ENCODE measurements at places on chromosomes 7 and 10. TPM values are rescaled to one million over a fixed set of nuclear protein-coding genes. Genes with fewer than 3 reads are reported as not detected.

GRCh38 chr7:158868764-158869410, 12.5 kb downstream of the DYNC2I1 start:
- DNase-seq = no peak

DNA sequence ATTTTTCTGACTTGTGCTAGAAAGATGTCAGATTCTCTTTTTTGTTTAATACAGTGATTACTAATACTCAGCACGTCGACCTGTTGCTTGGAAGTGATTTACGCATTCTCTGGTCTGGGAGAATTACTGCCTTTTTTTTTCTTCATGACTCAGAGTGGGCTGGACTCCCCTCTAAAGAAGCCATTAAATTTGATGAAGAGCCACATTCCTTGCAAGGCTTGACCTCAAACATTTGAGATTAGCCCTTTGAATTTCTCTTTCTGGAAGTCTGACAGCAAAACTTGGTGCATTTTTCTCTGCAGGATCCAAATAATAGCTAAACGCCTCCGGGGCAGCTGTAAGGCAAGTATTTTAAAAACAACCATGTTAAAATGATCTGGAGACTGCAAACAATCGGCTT, 171.6 kb downstream of the GALNT17 start:
- DNase-seq = no peak

- peak; percentile 43 for DNase-seq
Observed at GRCh38 chr10:104614245-104614831, 26.8 kb upstream of the SORCS3 start.

DNA sequence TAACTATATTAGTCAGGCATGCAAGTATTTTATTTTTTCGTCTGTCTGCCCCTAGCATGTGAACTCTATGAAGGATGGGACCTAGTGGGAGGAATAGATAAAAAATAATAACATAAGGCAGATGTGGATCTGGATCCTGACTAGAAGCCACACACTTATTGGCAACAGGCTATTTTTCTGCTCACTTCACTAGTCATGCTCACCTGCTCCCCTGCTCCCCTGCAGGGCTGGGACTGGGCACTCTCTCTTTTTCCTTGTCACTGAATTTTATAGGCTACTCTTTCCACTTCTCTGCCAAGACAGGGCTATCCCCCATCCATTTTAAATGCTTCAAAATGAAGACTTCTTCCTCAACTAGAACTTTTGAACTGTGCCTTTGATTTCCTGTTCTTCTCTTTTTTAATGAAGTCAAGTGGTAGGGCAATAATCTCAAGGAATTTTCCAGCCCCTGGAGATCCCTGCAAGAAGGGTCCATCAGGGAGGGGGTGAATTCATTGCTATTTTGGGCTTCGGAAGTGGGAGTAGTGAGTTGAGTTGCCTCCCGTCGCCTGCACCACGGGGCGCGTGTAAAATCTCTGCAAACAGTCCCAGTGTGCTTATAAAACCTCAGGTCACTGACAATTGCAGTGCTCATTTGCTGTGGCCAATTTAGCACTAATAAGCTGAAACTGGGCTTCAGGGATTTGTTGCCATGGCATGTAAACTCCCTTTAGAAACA, 156.7 kb upstream of the NPVF start:
- no peak for DNase-seq

DNA sequence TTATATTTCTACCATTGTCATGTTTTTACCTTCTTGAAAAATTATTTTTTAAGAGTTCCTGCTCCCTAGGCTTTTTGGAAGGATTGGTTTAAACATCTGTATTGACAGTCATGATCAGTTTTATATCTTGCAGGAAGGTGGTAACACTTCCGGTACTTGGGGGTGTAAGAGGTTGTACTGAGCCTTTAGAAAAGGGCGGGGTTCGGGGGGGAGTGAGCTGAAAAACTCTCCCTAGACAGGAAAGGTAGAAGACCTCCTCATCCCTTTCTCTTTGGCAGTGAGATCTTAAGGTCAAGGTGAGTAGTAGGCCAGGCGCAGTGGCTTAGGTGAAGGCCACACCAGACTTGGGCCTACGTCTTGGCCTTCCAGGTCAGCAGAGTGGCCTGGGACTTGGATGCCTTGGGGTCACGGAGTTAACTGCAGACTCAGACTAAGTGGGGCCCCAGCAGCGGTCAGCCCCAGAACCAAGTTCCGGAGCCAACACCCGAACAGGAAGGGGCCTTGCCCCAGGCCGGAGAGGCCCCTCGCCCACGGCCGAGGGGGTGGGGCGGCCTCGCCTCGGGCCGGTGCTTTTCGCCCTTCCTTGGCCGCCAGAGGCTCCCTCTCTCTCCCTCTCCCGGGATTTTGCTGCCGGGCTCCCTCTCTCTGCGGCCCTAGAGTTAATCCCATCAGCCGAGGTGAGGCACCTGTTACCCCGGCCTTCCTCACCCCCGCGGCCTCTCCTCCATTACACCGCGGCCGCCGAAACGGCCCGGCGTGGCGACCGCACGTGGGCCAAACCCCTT, at the start of gene PPP1R9A:
Gene PPP1R9A (plus strand): TSS at position 569 of the 785 bp plus-strand sequence. CDS start 2,520 bp downstream, outside the sequence.
- DNase-seq = no peak

- peak; percentile 47 for DNase-seq
Observed at GRCh38 chr10:74213571-74214162, 62.6 kb downstream of the ADK start.

GRCh38 chr10:63591600-63592379, 70.6 kb downstream of the REEP3 start:
- DNase-seq = no peak

- DNase-seq = no peak
Observed at GRCh38 chr7:53048638-53049037, 13.2 kb downstream of the POM121L12 start.

DNA sequence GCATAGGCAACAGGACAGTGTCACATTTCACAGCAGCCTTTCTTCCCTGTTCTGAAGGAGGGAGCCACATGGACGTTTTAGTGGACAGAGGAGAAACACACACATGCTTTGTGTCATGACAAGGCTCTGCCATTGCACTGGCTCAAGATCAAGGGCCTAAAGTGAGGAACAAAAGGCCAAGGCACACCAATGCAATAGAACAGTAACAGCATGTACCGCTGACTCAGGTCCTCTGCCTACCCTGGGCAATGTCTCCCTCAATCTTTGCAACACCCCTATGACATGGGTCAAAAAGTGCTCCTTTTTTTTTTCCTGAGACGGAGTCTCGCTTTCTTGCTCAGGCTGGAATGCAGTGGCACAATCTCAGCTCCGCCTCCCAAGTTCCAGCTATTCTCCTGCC, 57.8 kb upstream of the SDK1 start:
- no peak for DNase-seq

GRCh38 chr10:79193694-79194382, 125.1 kb downstream of the ZMIZ1 start:
- no peak for DNase-seq

DNA sequence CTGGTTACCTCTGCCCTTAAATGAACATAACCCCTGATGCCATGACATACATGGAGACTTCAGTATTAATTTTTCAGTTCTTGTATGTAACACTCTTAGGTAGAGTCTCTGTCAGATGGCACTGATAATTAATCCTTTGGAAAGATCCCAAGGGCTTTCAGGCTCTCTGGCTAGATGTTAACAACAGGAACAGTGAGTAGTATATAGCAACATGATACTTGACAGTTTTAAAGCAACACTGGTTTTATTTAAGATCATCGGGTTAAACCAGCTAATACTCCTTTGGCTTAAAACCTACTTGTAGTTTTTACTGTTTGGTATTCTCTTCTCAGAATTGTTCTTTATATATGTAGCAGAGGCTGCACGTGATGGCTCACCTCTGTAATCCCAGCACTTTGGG, 27.3 kb downstream of the AHCYL2 start:
- no peak for DNase-seq

GRCh38 chr10:96271016-96271815, at the start of gene BLNK:
BLNK (minus strand) TSS chr10:96271569; CDS start chr10:96271398, 171 bp downstream.
- DNase-seq = no peak

- no peak for DNase-seq
Observed at GRCh38 chr10:86218160-86218559, 148.4 kb downstream of the GRID1 start.

DNA sequence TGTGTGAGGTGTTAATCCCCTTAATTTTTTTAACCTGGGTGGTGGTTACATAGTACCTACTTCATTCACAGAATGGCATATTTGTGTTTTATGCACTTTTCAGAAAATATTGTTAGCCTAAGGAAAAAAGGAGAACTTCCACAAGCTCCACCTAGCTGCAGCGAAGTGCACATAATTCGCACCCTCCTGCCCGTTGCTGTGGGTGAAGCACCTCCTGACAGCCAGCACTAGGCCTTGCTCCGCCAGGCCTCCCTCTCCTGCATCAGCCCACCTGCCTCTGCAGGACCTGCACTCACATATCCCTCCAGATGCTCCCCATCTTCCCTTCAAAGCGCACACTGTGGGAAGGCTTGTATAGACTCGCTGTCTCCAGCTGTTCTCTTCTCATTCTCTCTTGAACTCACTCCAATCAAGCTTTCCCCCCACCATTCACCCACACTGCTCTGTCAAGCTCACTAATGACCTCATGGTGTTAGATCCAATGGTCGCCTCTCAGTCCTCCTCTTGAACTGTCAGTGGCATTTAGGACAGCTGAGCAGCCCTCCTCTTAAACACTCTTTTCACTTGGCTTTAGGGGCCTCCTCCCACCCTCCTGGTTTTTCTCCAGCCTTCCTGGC, 20.7 kb upstream of the GRID1 start:
- no peak for DNase-seq

PMPCB gene
- 63.9 TPM for total RNA-seq

CFAP58 gene
- 0.58 TPM for total RNA-seq

ATG9B gene
- 8.6 TPM for total RNA-seq

LRRC18 gene
- not detected for total RNA-seq

RPA3 gene
- total RNA-seq = 120 TPM

CACNB2 gene
- not detected for total RNA-seq

AMPH gene
- not detected for total RNA-seq
